ENCODE measurements at places on chromosomes 16 and 17.

GRCh38 chr16:77993111-77993985 lies 29.0 kb upstream of the CLEC3A start:
- DNase-seq, result no peak

DNA sequence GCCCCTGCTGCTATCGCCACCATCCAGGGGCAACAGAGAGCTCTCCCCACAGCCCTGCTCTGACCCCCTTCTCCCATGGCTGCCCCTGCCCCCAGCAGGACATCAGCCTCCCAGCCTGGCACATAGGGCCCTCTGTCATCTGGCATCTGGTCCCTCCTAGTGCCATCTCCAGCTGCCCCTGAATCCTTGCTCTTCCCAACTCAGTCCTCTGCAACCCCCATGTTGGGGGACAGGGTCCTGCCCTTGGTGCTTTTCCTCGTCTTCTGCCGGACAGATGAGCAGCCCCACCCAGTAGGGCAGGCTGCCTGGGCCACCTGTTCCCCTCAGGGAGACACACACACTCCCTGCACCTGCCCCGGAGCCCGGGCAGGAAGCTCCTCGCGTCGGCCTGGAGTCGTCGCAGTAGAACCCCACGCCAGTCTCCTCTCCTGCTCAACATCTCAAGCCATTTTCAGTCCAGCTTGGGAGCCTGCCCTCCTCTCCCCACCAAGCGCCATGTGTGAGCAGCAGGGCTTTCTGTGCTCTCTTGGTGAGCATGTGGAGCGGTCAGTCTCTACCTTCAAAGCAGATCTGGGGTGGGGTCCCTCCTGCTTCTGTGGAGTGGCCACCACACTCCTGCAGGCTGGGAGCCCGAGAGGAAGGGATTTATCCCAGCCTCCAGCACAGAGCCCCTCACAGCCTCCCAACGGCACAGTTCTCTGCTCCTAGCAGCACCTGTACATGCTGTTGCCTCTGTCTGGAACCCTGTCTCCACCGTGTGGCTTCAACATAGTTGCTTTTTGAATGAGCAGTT lies 28.2 kb downstream of the TNFRSF13B start:
- no peak for DNase-seq

GRCh38 chr16:12589676-12590075 lies 214.0 kb downstream of the CPPED1 start:
- DNase-seq, result no peak

DNA sequence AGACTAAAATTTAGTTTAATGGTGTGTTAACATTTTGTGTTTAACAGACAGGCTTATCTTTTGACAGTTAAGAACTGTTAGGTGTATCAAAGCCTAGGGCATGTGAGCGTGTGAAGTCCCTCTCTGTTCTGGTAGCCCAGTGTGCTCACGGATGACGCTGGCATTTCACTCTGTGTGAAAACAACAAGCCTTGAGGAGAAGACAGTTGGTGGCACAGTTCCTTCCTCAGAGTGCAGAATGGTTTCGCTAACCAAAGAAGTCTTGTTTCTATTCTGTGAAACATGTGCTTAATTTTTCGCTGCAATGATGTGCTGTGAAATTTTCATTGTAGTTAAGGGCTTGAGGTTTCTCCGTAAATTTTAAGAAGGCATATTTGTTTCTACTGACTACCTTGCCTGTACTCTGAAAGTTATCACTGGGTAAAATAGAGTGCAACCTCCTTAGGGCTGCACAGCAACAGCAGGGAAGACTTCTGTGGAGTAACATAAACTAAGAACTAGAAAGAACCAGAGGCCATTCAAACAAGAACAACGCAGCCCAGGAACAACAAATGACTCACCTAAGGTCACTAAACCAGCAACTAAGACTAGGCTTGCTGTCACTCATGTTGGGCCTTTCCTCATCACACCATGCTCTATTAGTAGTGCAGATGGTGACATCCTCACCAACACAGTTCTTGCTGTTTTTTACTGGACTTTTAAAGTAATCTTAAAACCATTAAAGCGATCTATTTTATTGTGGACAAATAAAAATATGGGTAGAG lies 33.4 kb downstream of the BRD7 start:
- DNase-seq, result no peak

DNA sequence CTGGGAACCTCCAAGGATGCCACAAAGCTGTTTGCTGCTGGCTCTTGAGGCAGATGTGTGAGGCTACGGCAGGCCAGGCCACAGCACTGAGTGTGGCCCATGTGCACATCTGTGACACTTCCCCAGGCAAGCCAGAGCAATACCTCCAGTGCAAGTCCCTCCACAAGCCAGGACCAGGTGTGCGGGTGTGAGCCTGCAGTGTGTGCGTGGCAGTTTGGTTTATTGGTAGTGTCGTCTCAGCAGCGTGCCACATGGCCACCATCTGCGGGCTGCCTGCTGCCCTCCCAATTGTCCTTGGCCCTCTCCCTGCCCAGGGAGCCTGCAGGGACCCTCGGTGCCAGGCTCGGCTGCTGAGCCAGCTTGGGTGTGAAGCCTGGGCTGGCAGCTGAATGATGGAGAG lies 9.9 kb upstream of the SREBF1 start:
- no peak for DNase-seq

- DNase-seq, result no peak
Measured at GRCh38 chr16:3086596-3087242, 12.4 kb downstream of the ZSCAN10 start.

- no peak for DNase-seq
Measured at GRCh38 chr17:80594431-80595269, 50.0 kb downstream of the RPTOR start.

- DNase-seq, result no peak
Measured at GRCh38 chr17:8408371-8408770, 10.7 kb upstream of the RNF222 start.

DNA sequence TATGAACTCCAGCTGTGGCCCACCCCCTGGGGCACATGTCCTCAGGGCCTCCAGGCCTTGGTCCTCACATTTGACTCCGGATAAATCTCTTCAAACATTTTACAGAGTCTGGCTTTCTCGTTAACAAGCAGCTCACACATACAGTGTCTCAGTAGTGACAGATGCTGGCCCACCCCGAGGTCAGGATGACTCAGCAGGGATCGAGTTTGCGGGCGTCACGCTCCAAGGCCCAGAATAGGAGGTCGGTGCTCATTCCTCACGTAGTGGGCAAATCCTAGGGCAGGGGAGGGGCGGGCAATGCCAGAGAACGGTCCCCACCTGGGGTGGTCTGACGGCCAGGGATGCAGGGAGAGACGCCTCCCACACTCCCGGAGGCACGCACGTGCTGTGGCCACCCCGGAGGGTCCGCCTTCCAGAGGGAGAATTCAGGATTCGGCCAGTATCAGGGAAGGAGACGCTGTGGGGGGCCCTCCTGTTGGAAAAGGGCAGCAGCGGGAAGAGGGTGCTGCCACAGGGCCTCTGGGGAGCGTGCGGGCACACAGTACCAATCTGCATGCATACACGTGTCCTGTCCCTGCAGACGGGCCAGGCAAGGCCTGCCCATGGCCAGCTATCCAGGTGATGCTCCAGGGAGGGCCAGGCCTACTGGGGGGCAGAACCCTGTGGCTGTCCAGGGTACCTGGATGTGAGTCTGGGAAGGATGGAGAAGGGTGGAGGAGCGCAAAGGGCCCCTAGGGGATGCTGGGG lies 8.6 kb downstream of the SLC7A5 start:
- no peak for DNase-seq

DNA sequence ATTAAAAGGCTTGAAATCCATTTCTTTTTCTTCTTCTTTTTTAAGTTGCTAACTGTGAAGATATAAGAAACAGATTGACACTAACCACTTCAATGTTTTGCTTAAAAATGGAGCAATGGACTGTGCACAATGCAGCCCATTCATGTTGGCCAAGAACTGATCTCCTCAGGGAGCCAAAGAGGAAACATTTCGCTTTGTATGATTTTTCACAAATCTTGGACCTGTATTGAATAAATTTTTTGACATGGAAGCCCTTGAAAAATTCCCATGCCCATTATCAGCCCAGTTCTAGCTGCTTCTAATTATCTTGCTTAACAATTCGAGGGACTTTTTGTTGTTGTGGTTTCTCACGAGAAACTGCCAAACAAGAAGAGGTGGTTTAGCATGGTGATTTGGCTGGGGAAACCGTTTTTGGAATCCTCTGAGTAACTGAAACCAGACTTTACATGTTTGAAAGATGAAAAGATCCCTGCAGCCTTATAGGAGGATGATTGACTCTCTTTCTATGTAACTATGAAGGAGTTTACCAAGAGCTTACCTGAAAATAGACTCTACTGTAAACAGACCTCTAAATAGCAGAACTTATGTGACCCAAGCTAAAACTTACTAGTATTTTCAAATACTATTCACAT lies 1389.4 kb upstream of the GOT2 start:
- DNase-seq, result no peak

GRCh38 chr16:24347556-24347955 lies 91.4 kb downstream of the CACNG3 start:
- DNase-seq, result no peak

GRCh38 chr17:38749223-38750043 lies 1.3 kb upstream of the PCGF2 start:
- DNase-seq, result peak; percentile 36

DNA sequence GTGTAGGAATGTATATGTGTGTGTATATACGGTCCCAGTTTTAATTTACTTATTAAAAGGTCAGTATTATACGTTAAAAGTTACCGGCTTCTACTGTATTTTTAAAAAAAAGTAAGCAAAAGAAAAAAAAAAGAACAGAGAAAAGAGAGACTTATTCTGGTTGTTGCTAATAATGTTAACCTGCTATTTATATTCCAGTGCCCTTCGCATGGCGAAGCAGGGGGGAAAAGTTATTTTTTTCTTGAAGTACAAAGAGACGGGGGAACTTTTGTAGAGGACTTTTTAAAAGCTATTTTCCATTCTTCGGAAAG lies 1.6 kb downstream of the NOG start:
- DNase-seq, result no peak

- no peak for DNase-seq
Measured at GRCh38 chr16:58415003-58415402, 22.7 kb downstream of the GINS3 start.

DNA sequence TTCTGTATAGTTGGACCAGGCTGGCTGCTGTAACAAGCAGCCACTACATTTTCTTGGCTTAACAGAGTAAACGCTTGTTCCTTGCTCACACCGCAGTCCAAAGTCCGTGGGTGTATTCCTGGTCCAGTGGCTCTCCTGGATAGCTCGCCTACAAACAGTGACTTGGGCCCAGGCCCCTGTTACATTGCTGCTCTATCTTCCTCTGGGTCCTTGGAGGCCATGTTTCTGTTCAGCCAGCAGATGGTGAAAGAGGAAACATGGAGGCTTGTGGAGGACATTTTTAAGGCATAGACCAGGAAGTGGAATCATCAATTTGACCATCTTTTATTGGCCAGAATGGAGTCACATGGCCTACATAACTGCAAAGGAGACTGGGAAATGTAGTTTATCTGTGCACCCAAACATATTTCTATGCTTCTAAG lies 55.1 kb downstream of the ATP2C2 start:
- no peak for DNase-seq

DNA sequence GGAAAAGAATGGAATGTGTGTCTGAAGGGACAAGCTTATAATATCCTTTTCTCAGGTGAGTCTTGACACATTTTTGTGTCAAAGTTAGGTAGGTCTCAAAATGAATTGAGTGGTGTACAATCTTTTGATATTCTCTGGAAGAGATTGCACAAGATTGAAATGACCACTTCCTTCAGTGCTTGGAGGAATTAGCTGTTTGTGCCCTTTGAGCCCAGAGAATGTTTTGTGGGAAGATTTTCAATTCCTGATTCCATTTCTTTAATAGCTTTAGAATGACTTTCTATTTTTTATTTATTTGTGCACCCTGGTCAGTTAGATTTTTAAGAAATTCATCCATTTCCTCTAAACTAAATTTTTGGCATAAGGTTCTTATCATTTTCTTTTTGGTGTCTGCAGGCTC lies 1.6 kb upstream of the CCL13 start:
- no peak for DNase-seq

GRCh38 chr16:5841974-5842373 lies 744.4 kb upstream of the EEF2KMT start:
- DNase-seq, result no peak

- DNase-seq, result peak; percentile 70
Measured at GRCh38 chr17:64448665-64449512, at the start of gene MILR1. MILR1 (plus strand) TSS chr17:64449115; CDS start chr17:64449169, 54 bp downstream.

DNA sequence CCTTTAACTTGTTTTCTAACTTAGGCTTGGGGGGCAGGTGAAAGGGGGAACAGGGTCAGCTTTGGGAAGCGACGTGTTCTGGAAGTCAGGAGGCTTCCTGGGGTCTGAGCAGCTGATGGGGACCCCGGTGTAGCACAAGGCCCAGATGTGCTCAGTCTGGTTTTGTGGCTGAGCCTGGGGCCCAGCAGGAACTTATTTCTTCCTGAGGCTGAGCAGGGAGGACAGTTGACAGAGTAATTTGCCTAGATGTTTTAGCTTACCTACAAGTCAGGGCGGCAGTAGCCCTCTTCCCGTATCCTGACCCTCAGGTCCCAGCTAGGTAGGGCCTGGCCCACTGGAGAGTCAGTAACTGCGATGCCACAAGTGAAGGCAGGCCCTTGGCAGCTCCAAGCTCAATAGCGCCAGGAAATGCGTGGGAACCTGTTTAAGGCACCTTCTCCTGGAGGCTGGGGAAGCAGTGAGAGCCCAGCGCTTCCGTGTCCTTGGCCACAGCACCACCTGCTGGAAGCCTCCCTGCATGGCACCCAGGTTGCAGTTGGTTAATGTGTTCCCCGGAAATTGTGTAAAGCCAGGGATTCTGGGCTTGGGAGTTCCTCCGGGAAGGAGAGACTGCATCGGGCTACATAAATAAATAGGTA lies 5.2 kb downstream of the CCR7 start:
- DNase-seq, result peak; percentile 72

DNA sequence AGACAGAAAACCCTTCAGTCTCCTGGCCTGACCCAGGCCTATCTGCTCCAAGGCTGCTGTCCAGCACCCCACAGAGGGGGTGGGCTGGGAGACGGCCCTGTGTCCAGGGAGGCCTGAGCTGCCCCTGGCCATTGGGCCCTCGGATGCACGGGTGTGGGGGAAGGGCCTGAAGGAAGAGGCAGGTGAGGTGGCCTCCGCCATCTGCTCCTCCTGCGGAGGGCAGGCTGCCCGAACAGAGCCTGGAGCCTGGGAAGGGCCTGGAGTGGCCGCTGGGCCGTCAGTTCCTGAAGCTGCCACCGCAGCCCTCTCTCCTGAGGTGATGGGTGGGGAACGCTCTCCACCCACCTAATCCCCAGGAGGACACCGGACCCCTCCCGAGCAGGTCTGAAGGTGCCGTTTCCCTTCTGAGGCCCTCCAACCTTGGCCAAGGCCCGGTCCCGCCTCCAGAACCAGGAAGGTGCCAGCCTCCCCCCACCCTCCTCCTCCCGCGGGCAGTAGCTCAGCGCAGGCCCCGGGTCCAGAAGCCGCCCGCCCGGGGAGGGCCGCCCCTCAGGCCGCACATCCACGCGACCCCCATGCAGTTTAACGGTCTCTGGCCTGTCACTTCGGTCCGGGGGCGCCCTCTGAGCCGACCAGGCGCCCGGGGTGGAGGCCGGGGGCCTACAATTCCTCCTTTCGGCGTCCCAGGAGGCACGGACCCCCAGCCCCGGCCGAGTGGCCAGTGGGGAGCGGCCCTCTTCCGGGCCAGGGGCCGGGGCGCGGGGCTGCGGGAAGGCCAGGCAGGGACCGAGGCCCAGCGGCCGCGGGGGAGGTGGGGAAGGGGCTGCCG lies 835 bp downstream of the FBXL16 start:
- DNase-seq, result no peak

- no peak for DNase-seq
Measured at GRCh38 chr16:19138601-19139000, 24.8 kb downstream of the ITPRIPL2 start.

Measured in HS-5 (cell line).